ENCODE measurements at places on chromosomes 6 and 20.

DNA sequence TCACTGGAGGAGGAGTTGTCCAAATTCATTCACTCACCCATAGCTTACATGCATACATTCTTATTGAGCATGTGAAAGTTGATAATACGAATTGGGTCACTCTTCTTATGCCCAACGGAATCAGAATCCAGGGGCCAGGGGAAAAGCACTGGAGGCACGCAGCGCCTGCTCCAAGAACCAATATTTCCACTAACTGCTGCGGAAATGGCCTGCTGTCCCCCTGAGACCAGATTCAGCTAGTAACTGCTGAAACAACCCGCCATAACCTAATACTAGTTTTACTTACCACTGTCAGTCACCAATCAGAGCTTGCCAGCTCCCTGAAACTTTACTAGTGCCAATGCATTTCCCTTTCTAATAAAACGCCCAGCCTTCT lies 641 bp upstream of the FKBP1A start:
- DNase-seq = no peak

DNA sequence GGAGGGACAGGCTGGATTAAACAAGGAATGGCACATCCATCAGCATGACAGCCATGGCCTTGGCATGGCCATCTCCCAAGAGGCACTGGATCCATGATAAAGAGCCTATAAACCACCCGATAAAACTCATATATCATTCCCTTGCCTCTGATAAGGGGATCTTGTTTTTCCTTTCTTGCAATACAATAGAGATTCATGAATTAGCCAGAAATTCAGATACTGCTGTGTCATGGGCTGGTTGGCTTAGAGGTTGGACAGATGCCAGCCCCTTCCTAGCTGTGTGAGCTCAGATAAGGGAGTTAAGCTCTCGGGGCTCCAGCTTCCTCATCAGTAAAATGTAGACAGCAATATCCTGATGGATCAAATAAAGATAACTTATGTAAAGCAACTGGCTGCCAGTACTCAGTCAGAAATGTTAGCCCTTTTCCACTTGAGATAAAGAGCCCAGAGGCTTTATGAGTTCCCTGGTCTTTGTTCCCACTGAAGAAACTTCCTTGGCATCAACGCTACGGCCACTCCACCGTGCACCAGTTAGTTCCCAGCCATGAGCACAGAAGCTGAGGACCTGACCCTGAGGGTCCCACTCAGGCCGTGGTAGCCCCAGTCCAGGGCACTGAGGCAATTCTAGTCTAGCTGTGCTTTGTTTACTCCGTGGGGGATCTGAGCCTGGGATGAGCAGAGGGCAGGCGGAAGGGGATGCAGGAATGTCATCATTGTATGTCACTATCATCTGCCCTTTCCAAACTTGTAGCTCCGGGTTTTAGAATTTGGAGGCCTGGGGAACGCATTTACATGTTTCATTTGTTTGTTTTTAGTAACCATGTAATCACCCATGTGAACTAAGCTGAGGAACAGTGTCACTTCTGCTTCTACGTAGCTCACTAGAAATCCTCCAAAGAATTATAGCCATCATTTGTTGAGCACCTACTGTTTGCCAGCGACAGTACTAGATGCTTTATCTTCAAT lies 67.2 kb upstream of the TBC1D7 start:
- DNase-seq = no peak

DNA sequence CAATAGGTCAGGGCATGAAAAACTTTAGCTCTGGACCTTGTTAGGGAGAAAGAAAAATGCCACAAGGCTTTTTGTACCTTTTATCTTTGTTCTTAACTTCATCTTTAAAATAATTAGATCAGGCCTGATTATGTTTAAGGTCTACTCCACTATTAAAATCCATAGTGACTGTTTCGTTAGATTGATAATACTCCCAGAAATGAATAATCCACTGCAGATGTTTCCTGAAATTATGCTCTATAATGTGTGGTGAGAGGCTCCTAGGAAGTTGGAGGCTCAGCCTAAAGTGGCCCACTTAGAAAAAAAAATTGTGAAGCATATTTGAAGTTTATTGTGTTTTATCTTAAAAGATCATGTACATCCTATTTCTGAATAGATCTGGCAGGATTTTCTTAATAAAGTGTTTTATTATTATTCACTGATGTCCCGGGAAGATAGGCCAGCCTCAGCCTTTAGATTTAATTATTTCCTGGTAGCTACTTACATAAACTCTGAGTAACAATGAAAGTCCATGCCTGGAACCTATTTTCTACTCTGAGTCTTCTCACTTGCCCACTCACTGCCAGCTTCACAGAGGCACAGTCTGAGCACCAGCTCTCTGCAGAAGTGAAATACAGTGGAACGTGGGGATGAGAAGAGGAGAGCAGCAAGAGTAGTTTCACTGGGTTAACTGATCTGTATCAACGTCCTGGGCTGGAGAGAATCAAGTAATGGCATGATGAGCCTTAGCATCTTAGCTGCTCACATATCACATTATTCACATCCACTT lies 126.8 kb upstream of the TMEM170B start:
- no peak for DNase-seq

- DNase-seq = no peak
Measured at GRCh38 chr20:50992336-50992732, 30.6 kb downstream of the KCNG1 start.

GRCh38 chr6:69729870-69730449 lies 66.8 kb downstream of the LMBRD1 start:
- no peak for DNase-seq

DNA sequence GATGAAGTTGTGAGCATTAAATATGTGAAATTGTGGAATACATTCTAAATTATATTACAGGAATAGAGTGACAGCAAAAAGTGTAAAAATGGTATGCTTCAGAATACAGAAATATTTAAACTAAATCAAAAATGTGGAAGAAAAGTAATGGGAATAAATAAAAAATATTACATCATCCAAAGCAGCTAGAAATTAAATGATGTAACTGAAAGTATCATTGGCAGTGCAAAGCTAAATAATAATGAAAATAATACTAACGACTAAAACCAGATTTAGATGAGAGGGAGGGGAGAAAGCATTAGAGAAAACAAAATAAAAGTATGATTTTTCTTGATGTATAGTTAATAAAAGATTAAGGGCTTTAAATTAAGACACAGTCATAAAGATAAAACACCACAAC lies 1104.0 kb downstream of the EPHA7 start:
- no peak for DNase-seq

DNA sequence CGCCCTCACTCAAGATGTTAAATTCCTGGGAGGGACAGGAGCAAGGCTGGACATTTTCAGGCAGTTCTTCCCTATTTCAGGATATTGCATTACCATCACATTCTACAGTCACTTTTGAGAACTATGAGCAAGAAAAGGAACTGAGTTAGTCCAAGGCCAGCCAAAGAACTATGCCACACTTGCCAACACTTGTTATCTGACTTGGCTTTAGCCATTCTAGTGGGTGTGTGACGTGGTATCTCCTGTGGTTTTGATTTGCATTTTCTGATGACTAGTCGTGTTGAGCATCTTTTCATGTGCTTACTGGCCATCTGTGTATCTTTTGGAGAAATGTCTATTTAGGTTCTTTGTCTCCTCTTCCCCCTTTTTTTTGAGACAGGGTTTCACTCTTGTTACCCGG lies 12.0 kb downstream of the XRN2 start:
- no peak for DNase-seq

GRCh38 chr6:134245706-134246105 lies 72.2 kb downstream of the SGK1 start:
- DNase-seq = no peak

DNA sequence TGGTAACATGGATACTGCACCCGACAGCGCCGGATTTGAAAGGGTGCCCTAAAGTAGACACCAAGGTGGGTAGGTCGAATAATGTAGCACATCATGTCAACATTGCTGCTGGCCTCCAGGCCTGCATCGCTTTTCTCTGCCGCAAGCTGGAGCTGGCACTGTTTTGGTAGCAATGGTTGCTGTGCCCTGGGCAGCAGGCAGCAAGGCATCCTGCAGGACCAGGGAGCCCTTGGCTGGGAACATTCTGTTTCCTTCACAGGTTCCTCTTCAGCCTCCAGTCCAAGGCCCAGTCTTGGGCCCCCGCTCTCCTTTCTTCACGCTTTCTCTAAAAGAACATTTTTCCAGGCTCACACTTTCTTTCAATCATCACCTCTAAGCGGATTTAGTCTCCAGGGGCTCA lies 365.8 kb upstream of the JARID2 start:
- no peak for DNase-seq
